Activated naive CD8-positive, alpha-beta T cell treated with anti-CD3 and anti-CD28 coated beads, Interleukin-2, amount 10 ng/mL, durations not matched to agents 7 days and 5 days (primary cell): ENCODE measurements at places on chromosomes 16 and 17. TPM values are rescaled to one million over a fixed set of nuclear protein-coding genes. Genes with fewer than 3 reads are reported as not detected.

HES7 gene
- total RNA-seq, result 0.23 TPM

TLCD2 gene
- 0.20 TPM for total RNA-seq

PPL gene
- total RNA-seq, result not detected

TNFRSF17 gene
- total RNA-seq, result not detected

SLC5A10 gene
- not detected for total RNA-seq

TBC1D3I gene
- total RNA-seq, result 0.78 TPM

NPIPB8 gene
- total RNA-seq, result 2.4 TPM

HBQ1 gene
- total RNA-seq, result not detected

ALOX12 gene
- total RNA-seq, result not detected

TSPOAP1 gene
- total RNA-seq, result 70.6 TPM

CASKIN2 gene
- total RNA-seq, result 0.72 TPM

ZG16 gene
- not detected for total RNA-seq

PIK3R5 gene
- total RNA-seq, result 81.4 TPM

ATXN7L3 gene
- total RNA-seq, result 116 TPM

CHST6 gene
- total RNA-seq, result not detected

NAGS gene
- total RNA-seq, result 1.4 TPM

KCNJ12 gene
- total RNA-seq, result not detected

SOST gene
- not detected for total RNA-seq

NPIPA1 gene
- total RNA-seq, result 142 TPM

HLF gene
- total RNA-seq, result 1.3 TPM

C16orf92 gene
- not detected for total RNA-seq

MYH8 gene
- not detected for total RNA-seq

GPR179 gene
- total RNA-seq, result 0.06 TPM

GJD3 gene
- total RNA-seq, result 0.48 TPM

TNP2 gene
- not detected for total RNA-seq

CIITA gene
- total RNA-seq, result 12.6 TPM

LMF1 gene
- total RNA-seq, result 26.6 TPM

ASB16 gene
- total RNA-seq, result 0.51 TPM

CTRB2 gene
- not detected for total RNA-seq

TEKT1 gene
- total RNA-seq, result not detected

AXIN2 gene
- 7.7 TPM for total RNA-seq

GNAO1 gene
- 6.7 TPM for total RNA-seq

MYL11 gene
- total RNA-seq, result not detected
